ENCODE measurements at places on chromosomes 5 and 9.

GRCh38 chr5:154324033-154324432 is 121.8 kb upstream of the SAP30L start:
- no peak for DNase-seq

DNA sequence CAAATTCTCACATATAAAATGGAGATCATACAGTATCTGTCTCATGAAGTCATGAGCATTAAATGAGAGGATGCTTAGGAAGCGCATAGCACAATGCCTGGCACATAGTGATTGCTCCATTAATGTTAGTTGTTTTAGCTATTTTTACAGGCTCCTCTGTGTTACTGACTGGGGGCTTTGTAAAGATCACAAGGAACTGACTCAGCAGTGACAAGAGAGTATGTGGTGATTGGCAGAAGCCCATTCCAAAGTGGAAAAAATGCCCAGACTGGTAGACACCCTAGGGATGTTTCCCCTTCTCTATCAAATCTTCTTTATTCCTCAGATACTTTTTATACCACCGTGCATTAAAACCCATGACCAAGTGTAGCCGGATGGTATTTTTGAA is 33.5 kb downstream of the ABLIM3 start:
- no peak for DNase-seq

DNA sequence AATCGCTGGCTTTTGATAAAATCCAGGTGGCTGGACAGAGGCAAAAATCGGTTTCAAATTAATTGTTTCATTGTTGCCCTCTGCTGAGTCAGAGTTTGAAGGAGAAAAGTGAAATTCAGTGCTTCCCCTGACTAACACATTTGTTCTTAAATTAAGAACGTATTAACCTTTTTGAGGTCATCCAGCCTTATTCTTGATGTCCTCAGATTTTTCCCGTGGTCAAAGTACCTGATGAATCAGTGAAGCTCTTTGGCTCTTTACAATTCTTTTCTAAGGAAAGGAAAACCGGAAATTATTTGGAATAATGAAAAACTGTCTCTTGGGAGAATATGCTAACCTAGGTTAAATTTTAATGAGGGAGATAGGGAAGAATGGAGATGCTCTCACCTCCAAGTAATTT is 21.6 kb downstream of the OSMR start:
- DNase-seq: no peak

DNA sequence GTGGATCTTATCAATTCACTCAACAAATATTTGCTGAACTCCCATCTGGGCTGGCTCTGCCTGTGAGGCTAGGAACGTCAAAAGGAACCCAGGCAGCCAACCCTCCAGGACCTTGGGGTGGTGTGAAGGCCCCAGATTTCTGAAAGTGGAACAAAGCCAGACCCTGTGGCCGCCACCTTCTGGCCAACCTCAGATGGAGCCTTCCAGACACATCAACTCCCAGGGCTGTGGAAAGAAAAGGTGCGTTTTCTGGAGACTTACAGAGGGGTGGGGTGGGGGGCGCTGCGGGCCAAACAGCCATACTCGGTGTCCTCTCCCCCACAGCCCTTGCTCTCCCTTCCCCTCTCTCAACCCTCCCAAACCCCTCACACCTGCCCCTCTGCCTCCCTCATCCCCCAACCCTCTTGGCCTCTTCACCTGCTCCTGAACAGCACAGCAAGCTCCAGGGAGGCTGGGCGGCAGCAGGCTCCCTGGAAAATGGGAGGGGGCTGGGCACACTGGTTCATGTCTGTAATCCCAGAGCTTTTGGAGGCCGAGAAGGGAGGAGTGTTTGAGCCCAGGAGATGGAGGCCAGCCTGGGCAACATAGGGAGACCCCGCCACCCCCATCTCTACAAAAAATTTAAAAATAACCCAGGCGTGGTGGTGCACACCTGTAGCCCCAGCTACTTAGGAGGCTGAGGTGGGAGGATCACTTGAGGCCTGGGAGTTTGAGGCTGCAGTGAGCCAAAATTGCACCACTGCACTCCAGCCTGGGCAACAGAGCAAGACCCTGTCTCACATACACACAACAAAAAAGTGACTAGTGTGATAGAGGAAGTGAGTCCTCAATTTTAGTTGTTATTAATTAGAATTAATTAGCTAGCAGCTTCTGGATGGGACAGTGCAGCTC is 45.0 kb upstream of the PRRC2B start:
- DNase-seq: no peak

- peak; percentile 10 for DNase-seq
Measured at GRCh38 chr9:16032799-16033198, 480.0 kb downstream of the CCDC171 start.

DNA sequence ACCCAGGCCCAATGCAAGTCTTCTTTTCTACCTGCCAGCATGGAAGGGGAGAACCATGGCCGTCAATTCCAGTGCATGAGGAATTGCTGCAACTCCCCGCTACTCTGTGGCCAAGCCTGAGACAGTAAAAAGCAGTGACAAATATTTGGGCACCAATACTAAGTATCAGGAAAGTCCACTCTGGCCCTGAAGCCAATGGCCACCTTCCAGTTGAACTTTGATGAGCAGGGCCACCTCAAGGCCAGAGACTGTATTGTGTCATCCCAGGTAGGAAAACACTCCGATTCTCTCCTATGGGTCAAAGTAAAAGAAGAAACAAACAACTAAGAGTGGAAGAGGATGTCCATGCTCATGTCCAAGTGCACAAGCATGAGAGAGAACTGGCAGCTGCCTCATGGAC is 27.1 kb downstream of the RETREG1 start:
- DNase-seq: no peak

DNA sequence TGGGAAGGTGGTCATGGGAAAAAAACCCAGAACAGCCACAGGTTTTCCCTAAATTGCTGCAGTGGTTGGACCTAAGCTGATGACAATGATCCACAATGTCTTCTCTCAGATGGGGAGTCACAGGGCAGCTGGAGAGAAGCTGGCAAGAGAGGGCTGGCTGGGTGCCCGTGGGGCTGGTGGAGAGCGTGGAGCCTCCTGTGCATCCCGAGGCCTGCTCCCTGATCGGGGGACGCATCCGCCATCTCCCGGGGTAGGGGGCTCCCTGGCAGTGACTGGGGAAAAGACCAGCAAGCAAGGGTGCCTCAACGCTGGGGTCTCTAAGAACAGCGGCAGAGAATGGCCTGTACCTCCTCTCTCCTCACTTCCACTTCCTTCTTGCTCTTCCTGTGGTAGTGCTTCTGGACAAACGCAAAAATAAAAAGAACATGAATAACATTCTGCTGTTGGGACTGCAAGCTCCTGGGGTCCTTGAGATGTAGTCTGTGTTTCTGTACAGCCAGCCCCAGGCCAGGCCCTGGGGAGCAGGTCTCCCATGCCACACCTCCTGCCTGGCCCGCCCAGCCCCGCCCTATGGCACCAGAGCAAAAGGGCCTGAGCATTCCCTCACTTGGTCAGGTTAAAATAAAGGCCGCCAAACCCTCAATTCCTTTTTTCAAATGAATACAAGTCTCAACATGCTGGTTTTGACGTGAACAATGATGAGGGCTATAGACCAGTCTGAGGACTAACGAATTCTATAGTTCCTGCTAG is 7.0 kb upstream of the MRNIP start:
- DNase-seq: no peak

- DNase-seq: no peak
Measured at GRCh38 chr5:1782385-1783215, 17.0 kb downstream of the MRPL36 start.

DNA sequence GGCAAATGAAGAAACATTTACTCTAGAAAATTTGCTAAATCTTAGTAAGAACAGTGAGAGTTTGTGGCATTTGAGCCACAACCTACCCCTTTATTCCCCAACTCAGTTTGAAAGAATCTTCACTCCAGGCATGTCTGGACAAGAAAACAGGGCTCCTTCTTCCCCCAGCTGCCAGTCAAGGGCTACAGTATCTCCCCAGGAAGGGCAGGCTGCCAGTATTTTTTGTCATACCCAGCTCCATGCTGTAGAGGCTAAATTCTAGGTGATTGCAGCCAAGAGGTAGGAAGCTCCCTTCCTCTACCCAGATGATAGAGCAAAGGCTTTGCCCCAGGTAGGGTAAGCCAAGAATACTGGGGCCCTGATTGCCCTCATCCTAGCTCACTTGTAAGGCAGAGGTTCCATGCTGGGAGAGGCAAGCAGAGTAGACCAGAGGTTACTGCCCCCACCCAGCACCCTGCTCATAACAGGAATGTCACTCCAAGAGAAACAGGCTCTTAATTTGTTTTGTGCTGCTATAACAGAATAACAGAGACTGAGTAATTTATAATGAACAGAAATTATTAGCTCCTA is 20.0 kb upstream of the GRPEL2 start:
- DNase-seq: no peak

GRCh38 chr5:134099939-134100282 is 14.6 kb upstream of the TCF7 start:
- DNase-seq: no peak

DNA sequence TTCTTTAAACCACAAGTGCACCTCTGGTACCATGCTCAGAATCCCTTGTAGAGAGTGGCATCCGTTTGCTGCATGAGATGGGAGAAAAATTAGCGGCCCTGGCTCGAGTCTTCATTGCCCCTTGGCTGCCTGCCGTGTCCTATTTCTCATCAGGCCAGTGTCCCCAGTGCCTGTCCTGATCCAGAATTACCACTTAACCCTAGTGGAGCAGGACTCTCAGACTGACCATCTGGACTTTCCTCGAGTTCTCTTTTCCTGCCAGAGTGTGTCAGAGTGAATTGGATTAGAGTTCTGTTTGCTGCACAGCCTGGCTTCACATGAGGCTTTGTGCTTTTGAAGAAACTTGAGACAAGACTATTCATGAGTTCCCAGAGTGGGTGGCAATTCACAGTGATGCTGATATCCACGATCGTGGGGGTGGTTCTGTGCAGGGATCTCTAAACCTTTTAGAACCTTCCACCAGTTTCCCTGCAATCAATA is 92.6 kb downstream of the C9orf152 start:
- no peak for DNase-seq

GRCh38 chr5:113804264-113804663 is 290.8 kb downstream of the YTHDC2 start:
- DNase-seq: no peak

- no peak for DNase-seq
Measured at GRCh38 chr5:5420251-5420650, 2.2 kb upstream of the ICE1 start.

DNA sequence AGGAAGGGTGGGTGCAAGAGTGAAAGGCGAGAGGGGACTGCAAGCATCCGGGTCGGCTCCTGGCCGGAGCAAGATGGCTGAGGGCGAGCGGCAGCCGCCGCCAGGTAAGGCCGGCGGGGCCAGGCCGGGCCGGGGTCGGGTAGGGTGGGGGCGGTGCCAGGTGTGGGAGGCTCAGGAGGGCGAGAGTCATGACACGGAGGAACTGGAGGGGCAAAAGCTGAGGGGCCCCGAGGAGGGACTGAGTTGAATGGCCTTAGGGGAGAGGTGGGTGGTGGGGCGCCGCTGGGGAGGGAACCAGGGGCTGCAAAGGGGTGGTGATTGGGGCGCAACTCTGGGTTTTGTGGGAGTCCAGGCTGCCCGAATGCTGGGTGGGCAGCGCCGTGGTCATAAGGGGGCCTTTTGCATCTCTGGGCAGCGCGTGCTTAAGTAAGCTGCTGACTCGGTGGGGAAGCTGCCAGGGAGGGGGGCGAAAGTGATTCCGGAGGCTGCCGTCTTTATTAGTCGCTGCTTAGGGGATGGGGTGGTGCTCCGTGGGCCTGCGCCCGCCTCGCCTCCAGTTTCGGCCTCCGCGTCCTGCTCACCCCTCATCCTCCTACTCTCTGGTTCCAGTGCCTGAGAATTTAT is 425 bp downstream of the PTPA start:
- no peak for DNase-seq

DNA sequence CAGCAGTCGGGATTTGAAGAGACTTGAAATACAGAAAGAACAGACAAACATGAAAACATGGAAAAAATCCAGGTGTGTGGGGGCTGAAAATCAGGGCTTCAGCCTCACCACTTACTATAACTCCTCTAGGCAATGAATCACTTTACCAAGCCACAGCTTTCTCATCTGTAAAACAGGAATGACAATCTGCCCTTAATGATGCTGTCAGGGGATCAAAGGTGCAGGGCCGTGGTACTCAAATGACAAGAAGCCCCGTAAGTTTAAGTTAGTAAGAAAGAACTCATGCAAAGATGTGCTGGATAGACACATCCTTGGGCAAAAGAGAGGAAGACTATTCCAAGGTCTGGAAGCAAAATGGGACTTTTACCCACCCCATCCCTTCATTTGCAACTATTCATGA is 34.7 kb downstream of the FBXW2 start:
- DNase-seq: no peak

DNA sequence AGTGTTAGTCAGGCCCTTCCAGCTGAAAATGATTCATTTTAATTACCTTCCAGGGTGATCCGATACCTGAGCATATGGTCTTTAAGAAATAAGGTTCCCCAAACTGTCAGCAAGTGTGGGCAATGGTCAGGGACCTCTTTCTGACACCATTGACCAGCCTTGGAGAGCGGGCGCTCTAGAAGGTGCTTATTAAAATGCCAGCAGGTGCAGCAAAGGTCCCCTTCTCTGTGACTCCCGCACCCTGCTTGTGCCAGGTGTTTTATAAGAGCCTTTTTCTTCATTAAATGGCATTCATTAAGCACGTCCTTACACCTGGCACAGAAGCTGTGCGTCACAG is 85.3 kb downstream of the MVB12B start:
- DNase-seq: no peak

DNA sequence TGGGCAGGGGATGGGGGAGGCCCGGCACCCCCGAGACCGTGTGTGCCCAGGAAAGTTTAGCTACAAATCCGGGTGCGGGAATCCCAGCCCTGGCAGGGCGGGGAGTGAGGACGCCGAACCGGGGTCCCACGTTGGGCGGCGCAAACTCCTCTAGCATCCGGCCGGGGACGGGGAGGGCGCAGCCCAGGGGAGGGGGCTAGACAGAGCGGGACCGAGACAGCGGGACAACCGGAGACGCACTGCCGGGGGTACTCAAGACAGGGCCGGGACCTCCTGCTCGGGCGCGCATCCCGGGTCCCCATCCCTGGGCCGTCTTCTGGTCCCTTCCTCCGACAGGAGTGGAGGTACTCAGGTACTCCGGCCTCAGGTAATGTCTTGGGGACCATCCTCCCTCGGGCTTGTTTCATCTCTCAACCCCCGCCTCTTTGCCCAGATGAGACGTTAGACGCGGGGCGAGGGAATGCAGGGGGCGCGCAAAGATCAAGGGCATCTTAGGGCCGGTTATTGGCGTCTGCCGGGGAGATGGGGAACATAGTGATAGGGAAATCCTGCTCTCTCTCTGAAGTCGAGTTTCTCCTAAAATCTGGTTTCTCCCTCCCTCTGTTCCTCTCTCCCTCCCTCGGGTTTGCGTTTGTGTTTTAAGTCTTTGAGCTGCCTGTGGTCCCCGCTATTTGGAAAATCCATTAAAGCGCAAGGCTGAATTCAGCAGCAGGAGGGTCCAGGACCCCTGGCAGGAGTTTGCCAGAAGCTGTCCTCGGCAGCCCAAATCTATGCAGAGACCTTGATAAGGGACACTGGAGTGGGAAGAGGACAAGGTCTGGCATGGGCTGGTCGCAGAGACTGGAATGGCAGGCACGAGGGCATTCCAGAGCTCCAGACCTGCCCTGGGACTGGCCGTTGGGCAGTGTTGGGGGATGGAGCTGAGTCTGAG is 815 bp downstream of the PDZD2 start:
- DNase-seq: no peak
